RPMI8226 (cell line): ENCODE measurements at places on chromosomes 2 and 18.

- DNase-seq: no peak
Observed at GRCh38 chr2:37779611-37780386, 108.4 kb upstream of the CDC42EP3 start.

- DNase-seq: peak; percentile 76
Observed at GRCh38 chr2:151947813-151948165, 119.6 kb upstream of the ARL5A start.

GRCh38 chr18:11654736-11655605, 34.1 kb upstream of the GNAL start:
- DNase-seq: peak; percentile 65

GRCh38 chr2:69123182-69123581, 110.2 kb downstream of the ANTXR1 start:
- no peak for DNase-seq

- DNase-seq: no peak
Observed at GRCh38 chr18:2654169-2654927, 1.2 kb upstream of the SMCHD1 start.

GRCh38 chr18:28002841-28003240, 174.1 kb downstream of the CDH2 start:
- DNase-seq: no peak

DNA sequence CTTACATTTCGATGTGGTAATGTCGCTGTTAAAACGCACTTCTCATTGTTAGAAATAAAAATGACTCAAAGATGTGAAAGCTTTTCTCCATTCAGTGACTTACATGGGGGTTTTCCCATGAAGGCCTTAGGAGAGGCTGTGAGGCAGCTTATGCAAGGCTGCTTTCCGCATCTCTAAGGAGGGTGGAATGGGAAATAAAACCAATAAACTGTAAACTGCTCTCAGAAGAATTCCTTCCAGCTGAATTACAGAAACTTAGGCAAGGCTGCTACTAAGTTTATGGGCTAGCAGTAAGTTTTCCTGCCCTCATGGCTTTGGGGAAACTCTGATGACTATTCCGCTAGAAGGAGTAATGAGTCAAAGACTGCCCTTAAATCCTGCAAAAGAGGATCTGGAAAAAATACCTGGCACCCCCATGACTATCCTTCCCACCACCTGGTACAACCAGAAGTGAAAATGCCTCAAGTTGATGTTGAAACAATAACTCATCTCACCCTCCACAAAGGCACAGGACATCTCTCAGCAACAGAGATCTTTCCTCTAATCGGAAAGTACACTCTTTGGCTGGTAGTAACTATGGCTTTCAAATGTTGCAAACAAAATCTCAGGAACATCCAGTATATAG, 97.7 kb upstream of the SMAD7 start:
- no peak for DNase-seq

- no peak for DNase-seq
Observed at GRCh38 chr18:44893966-44894365, 213.3 kb downstream of the SETBP1 start.

DNA sequence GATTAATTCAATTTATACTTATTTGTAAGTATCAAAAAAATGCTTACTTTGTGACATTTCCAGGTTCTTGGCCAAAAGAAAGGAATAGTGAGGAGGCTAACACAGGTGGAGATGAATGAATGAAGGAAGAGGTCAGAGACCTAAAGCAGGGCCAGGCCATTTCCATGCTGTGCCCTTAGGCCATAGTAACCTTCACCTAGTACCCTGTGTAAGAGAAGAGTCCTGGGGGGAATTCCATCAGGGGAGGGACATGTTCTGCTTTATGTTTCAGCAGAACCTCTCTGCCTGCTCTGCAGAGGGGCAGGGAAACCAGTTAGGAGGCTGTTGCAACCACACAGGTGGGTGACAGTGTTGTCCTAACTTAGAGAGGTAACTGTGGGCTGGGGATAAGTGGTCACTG, 204.2 kb upstream of the CDH20 start:
- DNase-seq: no peak

- no peak for DNase-seq
Observed at GRCh38 chr2:237533668-237534161, 32.7 kb upstream of the PRLH start.

- DNase-seq: no peak
Observed at GRCh38 chr2:101704046-101704466, 6.5 kb downstream of the MAP4K4 start.

GRCh38 chr18:56853961-56854360, 202.8 kb downstream of the WDR7 start:
- DNase-seq: no peak

- DNase-seq: no peak
Observed at GRCh38 chr2:176268976-176269318, 295 bp upstream of the MTX2 start.

DNA sequence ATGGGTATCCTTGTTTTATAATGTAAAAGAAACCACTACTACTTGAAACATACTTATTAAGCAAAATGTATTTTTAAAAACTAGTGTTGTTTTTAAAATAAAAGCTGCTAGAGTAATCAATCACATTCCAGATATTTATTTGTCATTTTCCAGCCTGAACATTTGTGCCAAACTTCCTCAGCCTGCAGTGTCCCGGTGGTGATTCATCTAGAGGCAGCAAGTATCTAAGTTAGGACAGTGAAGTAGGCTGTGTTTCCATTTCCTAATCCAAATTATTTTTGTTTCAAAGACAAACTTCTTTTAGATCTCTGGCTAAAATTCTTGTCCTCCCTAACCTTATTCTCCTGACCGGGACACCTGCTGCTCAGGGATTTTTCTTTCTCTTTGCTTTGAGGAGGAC, 12.8 kb upstream of the GCG start:
- no peak for DNase-seq

DNA sequence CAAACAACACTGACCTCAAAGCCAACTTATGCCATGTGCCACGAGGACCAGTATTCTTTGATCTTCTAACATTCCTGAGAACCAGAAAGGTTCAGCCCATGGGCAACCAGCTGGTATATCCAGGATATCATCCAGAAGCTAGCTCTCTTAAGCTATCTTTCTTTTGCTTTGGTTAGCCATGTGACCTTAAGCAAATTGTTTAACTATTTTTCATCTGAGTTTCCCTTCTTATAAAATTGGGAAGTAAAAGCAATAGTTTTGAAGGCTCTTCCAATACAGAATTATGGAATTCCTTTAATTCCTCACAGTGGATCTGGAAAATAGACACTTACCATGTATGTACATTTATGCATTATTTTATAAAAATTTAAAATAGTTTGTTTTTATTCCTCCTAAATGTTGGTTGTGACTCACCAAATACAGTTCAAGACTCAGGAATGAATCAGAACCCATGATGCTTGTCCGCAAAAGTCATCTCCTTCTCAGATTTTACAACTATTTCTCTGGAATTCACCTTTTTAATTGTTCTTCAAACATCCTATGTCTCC, 435.7 kb downstream of the ZEB2 start:
- DNase-seq: no peak

DNA sequence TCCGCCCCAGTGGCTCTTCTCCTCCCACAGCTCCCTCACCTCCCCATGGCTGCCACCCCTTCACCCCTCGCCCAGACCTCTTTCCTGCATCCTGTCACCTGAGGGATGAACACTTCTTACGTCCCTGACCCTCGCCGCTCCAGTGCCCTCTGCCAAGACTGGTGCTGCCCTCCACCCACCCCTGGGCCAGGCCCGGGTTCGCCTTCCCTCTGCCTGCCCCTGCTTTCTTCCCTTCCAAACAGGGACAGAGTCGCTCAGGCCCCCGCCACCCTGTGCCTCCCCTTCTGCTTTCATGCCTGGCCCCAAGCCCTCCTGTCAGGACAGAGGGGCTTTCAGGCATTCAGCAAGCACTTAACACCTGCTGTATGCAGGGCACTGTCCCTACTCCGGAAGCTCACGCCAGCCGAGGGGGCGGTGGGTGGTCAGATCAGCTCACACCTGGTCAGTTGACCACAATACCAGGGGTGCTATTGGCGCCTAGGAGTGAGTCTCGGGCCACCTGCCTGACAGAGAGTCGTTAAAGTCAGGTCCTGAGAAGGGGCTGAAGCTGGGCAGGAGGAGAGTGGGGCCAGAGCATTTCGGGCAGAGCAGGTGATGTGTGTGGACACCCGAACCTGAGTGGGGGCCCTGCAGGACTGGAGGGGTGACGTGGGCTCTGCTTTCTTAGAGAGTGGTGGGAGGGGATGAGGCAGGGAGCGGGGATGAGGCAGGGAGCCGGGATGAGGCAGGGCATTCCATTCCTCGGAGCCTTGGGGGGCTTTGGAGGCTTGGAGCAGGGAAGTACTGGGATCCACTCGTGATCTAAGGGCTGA, 26.0 kb upstream of the HPCAL1 start:
- no peak for DNase-seq

DNA sequence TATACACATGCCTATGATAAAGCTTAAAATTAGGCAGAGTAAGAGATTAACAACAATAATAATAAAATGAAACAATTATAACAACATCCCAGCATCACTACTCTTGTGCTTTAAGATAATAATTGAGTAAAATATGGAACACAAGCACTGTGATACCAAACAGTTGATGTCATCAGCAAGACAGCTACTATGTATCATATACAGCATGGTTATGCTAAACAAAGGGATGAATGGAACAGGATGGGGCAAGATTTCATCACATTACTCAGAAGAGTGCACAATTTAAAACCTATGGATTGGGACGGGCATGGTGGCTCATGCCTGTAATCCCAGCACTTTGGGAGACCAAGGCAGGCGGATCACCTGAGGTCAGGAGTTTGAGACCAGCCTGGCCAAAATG, 1221.0 kb downstream of the SUCLG1 start:
- DNase-seq: no peak

DNA sequence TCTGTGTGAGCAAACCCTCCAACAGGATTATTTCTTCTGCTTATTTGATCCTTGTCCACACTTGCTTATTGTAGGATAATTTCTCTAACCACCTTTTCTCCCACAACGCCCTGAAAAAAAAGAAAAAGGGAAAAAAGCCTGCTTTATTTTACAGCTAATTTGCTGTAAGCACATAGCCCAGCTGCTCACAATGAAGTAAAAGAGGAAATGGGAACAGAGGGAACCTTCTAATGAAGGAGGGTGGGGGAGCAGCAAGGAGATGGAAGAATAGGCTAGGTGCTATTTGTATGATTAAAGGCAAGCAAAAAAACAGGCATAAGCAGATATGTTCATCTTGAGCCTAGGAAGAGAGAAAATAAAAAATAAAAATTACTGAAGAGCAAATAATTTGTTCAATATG, 331.6 kb downstream of the TXNL1 start:
- DNase-seq: no peak

DNA sequence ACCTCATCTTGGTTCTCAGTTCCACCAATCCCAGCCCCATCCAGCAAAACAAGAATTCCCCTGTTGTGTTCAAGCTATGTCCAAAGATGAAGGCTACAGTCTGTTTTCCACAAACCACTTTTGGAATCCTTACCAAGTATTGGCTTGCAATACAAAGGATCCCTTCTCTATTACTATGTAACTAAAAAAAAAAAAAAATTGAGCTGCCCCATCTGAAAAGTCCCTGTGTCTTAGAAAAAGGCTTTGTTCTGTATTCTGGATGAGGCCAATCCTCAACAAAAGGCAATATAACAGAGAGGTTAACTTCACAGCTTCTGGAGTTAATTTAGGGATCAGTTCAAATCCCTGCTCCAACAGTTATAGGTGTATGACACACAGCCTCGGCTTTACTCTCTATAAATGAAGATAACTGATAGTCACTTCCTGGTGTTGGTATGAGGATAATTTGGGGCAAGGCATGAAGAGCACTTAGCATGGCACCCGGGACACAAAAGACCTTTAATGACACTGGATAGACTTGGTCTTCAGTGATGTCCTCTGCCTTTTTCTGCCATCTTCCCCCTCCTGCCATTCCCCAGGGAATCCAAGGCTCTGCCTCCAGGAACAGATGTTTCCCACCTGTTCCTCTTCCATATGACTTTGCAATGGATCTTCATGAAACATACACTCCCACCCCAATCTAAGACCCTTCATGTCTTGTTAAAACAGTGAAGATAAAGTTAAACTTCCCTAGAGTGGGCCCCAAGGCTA, 61.2 kb upstream of the ATL2 start:
- no peak for DNase-seq

GRCh38 chr2:72841462-72842125, 15.8 kb upstream of the EXOC6B start:
- no peak for DNase-seq

GRCh38 chr2:102042196-102043081, 50.7 kb downstream of the IL1R2 start:
- DNase-seq: no peak

- no peak for DNase-seq
Observed at GRCh38 chr2:95149397-95149984, 10.2 kb downstream of the ZNF514 start.

DNA sequence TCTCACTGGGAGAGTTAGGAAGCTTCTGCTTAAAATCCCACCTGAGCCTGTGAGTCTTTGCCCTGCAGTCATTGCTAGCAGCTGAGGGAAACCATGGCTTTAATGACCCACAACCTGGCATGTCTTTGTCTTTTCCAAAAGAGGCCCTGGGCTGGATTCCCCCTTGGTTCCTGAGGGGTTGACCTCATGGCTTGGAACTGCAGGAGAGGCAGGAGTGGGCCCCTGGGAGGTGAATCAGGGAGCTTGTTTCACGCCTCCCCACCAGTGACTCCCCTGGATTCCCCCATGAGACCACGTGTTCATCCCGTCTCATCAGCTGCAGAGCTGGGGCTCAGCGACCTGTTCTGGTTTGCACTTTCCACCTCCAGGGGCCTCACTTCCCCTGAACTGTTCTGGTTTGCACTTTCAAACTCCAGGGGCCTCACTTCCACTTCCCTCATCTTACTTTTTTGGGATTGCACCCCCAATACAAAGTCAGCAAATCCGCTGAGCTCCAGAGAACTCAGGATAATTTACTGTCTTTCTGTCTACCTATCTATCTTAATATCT, 58.5 kb upstream of the TMEM18 start:
- DNase-seq: peak; percentile 11

DNA sequence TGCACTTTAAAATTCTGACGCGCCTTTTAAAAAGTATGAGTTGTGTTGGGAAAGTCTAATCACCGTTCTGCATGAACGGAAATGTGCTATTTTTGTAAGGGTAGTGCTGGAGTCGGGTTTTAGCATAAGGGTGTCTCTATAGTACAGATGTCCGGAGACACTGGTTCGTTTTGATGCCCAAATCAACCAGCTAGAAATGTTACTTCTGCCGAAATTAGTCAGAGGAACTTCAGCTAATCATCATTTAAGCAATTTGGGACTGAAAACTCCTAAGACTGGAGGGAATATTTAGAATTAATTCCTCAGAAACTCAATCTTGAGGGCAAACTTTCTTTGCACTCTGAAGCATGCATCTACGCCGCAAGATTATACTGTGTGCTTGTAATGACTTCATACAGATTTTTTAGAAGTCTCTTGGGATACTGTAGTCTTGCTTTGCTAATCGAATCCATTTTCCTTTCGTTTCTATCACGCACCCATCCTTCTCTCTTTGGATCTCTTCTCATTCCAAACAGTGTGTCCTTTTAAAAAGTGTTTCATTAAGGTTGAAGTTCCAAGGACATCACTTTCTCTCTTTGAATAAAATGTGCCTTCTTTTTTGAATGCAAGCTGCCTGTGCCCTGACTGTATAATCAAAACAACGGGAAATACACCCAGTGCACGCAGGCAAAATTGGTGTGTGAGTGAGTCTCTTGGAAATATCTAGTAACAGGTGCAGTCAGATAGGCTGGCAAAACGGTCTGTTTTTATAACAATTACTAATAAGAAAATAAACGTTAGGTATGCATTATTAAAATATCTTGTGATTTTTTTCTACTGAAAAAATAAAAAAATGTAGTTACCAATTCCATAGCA, 270.9 kb upstream of the TCF4 start:
- no peak for DNase-seq
